ENCODE measurements at places on chromosomes 11 and 22.
A peak's percentile ranks its signal among the peaks of the same experiment; 100 is the strongest.

GRCh38 chr11:62069374-62069773 lies 54.4 kb upstream of the INCENP start:
- DNase-seq: no peak

- DNase-seq: no peak
These were observed 48.6 kb upstream of the UCP3 start for GRCh38 chr11:74057249-74058151.

GRCh38 chr22:38030311-38031133 lies 26.7 kb upstream of the PICK1 start:
- no peak for DNase-seq

- DNase-seq: no peak
These were observed 2357.2 kb downstream of the LRRC4C start for GRCh38 chr11:39102236-39102635.

- no peak for DNase-seq
These were observed 39.0 kb upstream of the AKIP1 start for GRCh38 chr11:8871962-8872361.

DNA sequence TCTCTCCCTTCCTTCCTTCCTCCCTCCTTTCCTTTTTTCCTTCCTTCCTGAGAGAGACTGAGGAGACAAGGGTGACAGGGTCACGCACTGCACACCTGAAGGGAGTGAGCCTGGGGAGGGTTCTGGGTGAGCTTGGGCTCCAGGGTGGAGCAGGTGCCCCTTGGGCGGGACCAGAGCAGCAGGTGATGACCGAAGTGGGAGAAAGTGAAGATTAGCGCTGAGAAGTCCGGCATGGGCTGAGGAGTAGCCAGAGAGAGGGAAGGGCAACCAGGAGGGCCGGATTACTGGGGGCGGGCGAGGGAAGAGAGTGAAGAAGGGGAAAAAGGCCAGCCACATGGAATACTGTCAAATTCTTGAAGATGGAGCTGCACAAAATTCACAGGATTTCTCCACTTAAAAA lies 99.2 kb upstream of the LMO1 start:
- no peak for DNase-seq

DNA sequence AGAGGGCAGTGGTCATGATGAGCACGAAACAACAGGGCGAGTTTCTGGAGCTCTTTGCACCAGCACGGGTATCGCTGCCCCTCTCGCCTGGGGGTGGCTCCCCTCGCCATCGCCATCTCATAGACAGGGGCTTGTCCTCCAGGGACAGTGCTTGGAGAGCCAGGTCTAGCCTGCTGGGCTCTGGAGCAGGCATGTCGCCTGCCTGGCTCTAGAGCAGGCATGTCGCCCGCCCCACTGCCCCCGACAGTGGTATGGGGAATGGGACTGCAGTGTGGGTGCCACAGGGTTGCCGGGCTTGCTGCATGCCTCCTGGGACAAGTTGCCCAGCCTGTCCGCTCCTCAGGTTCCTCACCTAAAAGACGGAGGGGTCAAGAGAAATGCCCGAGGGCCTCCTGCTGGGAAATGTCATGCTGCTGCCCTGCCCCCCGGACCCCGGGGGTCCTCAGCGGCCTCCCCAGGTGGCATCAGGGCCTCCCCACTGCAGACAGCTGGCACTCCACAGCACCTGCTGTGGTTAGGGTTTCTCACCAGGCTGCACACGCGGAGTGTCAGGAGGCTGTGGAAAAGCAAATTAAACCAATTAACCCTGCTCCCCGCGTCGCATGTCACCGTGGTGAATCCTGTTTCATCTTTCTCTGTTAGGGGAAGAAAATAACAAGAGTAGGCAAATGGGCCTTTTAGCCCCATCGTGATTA lies 403.0 kb downstream of the TBC1D22A start:
- no peak for DNase-seq

- DNase-seq: no peak
These were observed 9.0 kb upstream of the ZBTB44 start for GRCh38 chr11:130323452-130324450.

DNA sequence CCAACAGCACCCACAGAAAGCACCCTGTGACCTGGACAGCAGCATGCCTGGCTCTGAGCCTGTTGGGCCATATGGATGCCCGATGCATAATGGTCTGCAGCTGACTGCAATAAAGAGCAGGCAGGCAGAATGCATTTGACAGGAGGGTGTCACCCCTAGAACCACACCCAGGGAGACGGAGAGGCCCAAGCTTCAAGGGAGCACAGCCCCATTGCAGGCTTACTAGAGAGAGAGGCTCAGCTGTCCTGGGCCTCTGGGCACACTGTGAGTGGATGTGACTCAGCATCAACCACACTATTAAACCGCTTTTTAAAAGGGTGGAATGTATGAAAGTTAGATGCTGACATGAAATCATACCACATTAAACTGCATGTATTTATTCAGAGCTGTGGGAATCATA lies 365.3 kb downstream of the CTTN start:
- DNase-seq: no peak

GRCh38 chr11:134951305-134951700 lies 539.3 kb upstream of the B3GAT1 start:
- no peak for DNase-seq

DNA sequence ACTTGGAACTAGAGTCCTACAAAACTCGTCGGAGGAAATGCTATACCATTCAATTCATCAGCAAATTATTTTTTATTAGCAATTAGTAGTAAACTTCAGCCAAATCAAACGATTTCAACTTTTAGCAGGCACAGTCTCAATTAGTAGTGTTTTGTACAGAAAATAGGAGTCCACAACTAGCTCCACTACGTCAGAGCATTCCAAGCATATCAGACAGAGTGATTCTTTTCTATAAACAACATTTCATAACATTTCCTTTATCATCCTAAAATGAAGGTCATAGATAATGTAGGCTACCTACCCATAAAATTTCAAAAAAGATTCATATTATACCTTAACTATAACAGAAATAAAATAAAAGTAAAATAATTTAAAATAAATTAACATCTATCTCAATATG lies 169.9 kb downstream of the KIF18A start:
- no peak for DNase-seq

DNA sequence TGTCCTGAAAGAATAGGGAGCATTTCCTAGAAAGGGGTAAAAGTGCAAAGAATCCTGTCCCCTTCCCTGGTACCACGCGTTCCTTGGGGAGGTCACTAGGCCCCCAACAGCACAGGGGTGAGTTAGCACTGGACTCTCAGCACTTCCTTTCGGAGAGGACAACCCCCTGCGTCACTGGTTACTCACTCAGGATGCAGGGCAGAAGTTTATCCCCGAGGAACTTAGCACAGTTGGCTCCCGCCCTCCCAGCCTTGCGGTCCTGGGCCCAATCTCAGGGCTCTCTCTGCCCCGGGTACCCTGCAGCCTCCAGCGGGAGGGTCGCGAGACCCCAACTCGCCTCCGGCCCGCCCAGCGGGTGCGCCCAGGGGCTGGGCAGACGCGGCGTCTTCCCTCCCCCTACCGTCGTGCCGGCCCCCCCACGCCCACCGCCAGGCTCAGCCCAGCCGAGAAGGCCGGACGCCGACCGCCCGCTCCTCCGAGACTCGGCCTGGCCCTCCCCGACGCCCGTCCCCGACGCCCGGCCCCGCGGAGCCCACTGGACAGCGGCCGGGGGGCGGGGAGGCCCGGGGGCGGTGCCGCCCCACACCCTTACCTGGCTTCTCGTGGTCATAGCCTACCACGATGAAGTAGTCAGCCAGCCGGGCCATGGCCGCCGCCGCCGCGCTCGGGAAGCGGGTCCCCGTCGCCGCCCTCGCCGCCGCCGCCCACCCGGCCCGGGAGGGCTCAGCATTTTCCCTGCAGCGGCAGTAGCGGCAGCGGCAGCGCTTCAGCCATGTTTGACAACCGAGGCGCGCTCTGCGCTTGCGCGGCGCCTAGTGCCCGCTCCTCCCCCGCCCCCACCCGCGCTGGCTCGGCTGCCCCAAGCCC lies at the start of gene SBF2:
Gene SBF2 (minus strand): TSS at position 797 of the 867 bp plus-strand sequence. CDS start 150 bp downstream, at position 647.
- peak; percentile 83 for DNase-seq

DNA sequence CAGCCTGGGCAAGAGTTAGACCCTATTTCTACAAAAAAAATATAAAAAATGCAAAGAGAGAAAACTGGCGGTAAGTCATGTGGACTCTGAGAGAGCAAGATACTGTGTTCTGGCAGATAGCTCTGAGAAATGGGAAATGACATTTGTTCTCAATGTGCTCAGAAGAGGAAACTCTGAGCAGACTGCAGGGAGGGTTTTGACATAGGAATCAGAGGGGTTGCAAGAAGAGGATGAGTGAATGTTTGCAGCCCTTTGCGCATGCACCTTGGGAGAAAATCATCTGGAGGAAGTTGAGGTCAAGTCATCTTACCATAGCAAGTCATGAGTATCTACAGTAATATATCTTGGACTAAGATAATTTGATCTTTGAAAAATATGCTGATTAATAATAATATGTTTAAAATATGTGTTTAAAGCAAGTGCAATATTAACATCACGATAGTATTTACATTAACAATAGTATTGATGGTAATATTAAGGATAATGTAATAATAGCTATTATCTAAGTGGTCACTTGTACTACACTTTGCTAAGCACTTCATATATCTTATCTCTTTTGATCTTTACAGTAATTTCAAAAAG lies 2.6 kb downstream of the ACER3 start:
- DNase-seq: no peak

DNA sequence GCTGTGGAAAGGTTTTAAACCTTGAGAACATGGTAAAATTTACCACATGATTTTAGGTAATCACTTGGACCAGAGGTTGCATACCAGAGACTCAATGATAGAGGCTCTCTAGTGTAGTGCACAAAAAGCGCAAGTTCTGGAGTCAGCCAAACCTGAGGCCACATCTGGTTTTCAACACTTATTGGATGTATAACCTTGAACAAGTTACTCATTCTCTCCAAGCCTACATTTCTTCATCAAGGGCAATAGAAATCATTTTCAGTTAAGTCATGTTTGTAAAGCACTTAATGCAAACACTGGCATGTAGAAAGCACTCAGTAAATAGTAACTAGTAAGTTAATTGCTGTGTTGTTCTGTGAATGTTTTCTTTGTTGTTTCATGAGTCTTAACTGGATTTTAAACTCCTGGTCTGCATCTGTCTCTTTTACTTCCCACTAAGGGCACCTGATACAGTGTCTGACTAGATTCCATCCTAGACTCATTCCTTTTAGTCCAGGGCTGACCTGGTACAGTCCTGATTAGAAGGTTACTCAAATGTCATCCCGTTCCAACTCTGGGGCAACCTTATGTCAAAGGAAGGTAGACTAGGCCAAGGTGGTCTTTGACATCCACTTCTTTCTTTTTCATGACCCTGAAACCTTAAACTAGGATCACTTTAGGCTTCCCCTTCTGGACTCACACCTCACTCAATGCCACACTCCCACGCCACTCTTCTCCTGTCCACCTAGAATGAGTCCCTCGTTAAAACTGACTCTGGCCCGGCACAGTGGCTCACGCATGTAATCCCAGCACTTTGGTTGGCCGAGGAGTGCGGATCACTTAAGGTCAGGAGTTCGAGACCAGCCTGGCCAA lies 34.5 kb upstream of the EED start:
- no peak for DNase-seq

- no peak for DNase-seq
These were observed 16.6 kb downstream of the GDPD5 start for GRCh38 chr11:75509020-75509720.

- DNase-seq: no peak
These were observed 1.0 kb upstream of the TRIM44 start for GRCh38 chr11:35661534-35661933.

- no peak for DNase-seq
These were observed 55.7 kb upstream of the SHANK2 start for GRCh38 chr11:71307811-71308645.

DNA sequence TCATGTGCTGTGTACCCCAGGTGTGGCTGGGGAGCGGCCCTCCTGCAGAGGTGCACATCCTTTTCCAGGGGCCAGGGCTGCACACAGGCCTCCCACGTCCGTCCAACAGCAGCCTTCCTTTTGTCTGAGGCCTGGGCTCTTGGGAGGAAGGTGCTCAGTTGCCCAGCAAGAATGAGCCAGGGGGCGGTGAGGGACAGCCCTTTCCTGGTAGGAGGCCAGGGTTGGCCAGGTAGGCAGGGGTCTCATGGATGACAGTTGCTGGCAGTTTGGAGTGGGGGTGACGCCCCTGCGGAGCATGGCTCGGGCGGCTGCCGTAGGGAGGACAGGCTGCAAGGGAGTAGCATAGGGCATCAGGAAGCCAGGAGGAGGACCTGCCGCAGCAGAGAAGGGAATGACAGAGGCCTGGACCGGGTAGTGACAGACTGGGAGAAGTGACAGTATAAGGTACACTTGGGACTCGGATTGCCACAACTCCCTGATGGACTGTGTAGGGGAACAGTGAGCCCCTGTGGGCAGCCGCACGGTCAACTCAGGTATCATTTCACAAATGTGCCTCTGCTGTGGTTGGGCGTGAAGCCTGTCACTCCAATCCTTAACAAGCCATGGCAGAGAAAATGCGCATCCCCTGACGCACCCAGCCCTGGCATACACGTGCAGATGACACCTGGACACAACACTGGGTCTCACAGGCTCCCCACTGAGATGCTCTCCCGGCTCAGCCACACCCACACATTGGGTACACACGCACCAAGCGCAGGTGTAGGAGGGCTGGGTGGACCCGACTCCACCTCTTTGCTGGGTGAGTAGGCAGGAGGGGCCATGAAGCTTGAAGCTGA lies 79.7 kb downstream of the DGCR2 start:
- no peak for DNase-seq

- DNase-seq: no peak
These were observed 25.7 kb upstream of the GAL start for GRCh38 chr11:68658661-68659060.

GRCh38 chr11:26087120-26087935 lies 244.6 kb upstream of the ANO3 start:
- no peak for DNase-seq

DNA sequence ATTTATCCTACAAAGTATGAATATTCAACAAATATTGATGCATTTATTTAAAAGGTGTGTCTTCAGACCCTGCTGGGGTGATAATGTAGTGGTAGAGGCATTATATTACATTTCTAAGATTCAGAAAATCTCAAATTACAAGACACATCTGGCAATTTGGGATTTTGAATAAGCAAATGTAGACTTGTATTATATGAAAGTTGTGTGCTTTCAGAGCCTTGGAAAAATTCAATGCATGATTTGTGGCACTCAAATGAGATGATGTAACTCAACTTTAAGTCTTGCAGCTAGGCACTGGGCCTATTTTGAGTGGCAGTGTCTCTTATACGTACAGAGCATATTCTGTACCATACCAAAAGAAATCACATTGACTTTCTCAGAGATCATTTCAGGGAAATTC lies 214.4 kb downstream of the ETS1 start:
- DNase-seq: no peak

GRCh38 chr11:6397636-6398035 lies 7.4 kb downstream of the SMPD1 start:
- no peak for DNase-seq

GRCh38 chr11:102611291-102611690 lies 13.8 kb downstream of the MMP20 start:
- DNase-seq: no peak

All from activated naive CD8-positive, alpha-beta T cell treated with anti-CD3 and anti-CD28 coated beads for 36 hours (primary cell).